Activated naive CD4-positive, alpha-beta T cell treated with anti-CD3 and anti-CD28 coated beads, Interleukin-2, amount 50 U/mL, for 16 hours (primary cell): ENCODE measurements at places on chromosomes 1 and 21.

DNA sequence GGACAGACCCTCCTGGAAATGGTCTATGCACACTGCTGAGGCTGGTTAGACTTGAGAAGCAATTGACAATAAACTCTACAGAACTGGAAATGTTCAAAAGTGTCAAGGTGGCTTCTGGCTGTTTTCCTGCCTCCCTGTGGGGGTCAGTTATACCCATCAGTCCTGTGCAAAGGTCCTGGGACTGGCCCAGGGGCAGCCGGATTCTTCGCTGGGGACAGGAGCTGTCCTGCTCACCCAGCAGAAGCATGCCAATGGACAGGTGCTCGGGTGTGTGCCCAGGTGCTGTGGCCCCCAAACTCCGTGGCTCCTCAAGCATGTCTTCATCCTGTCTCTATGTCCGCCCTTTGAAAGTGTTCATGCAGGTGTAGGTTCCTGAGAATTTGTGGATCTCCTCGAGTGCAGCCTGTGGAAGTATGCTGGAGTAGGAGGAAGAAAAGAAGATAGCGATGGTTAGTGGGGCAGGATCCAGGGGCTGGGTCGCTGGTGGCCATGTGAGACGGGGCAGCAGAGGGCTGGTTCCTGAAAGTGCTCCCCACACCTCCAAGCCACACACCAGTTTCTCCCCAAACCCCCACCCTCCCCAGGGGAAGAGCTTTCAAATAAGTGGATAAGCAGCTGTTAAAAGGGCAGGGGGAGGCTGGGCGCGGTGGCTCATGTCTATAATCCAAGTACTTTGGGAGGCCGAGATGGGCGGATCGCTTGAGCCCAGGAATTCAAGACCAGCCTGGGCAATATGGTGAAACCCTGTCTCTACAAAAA lies 49.8 kb downstream of the DHRS3 start:
- DNase-seq: no peak

GRCh38 chr1:112706505-112707220 lies at the start of gene RHOC:
TSS of gene RHOC (minus strand) at chr1:112707127. CDS start at chr1:112703799, 3,328 bp downstream.
- no peak for DNase-seq

DNA sequence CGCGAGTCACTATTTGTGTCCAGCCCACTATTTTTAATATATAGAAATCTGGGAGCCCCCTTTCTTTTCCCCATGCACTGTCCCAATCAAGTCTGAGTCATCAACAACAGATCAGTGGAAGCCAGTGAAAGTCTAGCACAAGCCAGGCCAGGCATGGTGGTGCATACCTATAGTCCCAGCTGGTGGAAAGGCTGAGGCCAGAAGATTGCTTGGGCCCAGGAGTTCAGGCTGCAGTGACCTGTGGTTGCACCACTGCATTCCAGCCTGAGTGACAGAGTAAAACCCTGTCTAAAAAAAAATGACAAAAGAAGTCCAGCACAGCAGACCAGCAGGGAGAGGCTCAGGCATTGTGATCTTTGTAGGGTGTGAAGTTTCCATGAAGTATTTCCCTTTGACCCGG lies 9.0 kb upstream of the RPL5 start:
- DNase-seq: no peak

- DNase-seq: no peak
These were observed 40.5 kb downstream of the COL6A1 start for GRCh38 chr21:46021978-46022544.

GRCh38 chr1:98264727-98265126 lies 343.9 kb upstream of the DPYD start:
- no peak for DNase-seq

GRCh38 chr1:174742805-174743653 lies 256.7 kb upstream of the CACYBP start:
- no peak for DNase-seq

DNA sequence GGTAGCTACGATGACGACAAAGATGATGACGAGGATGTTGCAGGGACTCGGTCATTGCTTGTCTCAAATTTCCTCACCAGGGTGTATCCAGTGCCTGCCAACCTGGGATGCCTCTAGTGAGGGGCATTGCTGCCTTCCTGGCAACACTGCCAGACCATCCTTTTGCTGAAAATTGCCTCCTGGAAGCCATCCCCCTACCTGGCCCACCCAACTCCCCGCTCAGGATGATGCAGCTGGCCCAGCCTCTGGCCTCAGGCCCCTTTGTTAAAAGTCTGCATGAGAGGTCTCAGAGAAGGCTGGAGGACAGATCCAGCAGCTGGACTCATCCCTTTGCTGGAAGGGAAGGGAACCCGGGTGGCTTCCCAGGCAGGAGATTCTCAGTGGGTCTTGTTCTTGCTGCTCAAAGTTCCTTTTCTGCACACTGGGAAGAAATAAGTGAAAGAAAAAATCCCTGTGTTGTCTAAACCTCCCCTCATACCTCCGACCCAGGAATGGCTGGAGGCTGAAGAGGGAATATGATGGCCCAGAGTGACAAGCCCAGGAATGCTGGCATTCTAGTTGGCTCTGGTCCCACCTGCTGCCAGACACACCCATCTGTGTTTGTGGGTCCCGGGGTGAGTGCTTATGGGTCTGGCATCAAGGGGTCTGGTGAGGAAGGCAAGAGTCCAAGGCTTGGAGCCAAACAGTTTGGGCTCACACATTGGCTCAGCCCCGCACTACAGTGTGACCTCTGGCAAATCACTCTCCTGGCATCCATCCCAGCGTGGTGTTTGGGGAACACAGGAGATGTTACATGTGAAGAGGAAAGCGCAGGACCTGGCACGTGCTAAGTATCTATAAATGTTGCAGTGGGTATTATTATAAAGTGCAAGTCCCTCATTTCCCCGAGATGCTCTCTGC lies 6.7 kb upstream of the FNDC5 start:
- no peak for DNase-seq

DNA sequence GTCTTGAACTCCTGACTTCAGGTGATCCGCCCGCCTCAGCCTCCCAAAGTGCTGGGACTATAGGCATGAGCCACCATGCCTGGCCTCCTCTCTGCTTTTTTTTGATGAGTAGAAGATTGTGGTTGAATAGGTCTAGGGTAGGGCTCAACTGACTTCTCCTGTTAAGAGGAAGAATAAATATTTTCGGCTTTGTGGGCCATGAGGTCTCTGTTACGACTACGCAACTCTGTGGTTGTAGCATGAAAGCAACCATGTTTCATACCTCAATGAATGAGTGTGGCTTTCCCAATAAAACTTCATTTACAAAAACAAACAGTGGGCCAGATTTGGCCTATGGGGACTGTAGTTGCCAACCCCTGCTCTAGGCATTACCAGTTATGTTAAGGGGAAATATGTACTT lies 67.8 kb downstream of the NID1 start:
- DNase-seq: no peak

GRCh38 chr1:92655197-92655801 lies 129.6 kb downstream of the EVI5 start:
- no peak for DNase-seq

GRCh38 chr1:106798991-106799390 lies 257.5 kb upstream of the PRMT6 start:
- DNase-seq: no peak

DNA sequence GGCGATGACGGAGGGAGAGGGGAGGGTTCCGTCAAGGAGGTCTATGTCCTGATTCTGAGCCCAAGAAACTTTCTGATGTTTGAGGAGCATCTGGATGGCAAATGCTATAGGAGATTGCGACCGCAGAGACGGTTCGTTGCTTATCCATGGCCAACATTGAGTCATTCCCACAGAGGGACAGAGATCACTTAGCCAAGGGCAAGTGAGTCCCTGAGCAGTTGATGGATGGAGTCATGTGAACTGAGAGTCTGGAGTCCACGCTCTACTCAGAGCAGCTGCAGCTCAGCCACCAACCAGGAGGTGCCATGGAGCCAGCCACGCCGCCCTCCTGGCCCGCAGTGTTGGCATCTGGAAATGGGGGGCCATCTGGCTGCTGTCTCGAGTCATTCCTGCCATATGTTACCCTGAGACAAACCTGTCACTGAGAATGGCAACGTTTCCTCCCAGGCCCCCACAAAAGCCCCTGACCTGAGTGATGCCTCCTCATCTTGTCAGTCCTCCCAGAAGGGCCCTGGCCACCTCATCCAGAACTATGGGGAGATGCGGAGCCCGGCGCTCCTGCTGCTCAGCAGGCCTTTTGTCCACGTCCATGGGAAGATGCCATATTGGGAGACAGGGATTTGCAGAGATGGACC lies 58.6 kb downstream of the ATP5PO start:
- DNase-seq: no peak

DNA sequence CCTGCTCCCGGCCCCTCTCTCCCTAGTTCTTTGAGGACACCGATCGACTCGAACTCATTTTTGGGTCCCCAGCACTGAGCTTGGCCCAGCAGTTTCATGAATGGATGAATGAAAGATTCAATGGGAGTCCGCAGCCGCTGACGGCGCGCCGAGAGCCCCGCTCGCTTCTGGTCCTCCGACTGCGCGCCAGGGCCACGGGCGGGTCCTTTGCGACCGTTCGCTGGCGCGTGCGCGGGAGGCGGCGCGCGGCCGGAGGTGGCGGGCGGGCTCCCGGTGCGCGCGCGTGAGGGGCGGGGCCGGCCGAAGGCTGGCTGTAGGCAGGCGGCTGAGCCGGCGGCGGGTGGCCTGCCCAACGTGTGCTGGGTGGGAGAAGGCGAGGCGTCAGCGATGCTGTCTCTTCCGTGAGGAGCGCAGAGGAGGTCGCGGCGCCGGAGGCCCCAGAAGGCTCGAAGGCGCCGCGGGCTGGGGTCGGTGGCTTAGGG lies at the start of gene MAST2:
MAST2 (plus strand) TSS at position 314 of the 482 bp plus-strand sequence. CDS start 284 bp downstream, outside the sequence.
- DNase-seq: peak; percentile 88

- no peak for DNase-seq
These were observed 27.0 kb downstream of the FGGY start for GRCh38 chr1:59323879-59324278.

DNA sequence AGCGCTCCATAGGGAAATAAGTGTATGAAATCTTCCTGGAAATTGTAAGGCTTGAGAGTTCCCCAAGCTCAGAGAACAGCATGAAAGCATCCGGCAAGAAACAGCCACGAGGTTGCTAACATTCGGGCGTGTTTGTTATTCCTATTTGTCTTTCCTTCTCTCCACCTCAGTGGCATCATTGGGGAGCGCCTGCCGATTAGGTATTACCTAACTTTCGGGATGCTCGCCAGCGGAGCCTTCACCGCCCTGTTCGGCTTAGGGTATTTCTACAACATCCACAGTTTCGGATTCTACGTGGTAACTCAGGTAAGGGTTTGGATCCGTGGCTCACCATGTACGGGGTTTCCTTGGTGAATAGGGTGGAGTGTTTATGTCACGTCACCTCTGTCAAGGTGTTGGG lies 25.7 kb downstream of the SLC37A1 start:
- DNase-seq: no peak

GRCh38 chr1:27380224-27380623 lies 2.9 kb downstream of the CD164L2 start:
- no peak for DNase-seq

GRCh38 chr1:204067935-204068334 lies 5.0 kb upstream of the SOX13 start:
- no peak for DNase-seq

DNA sequence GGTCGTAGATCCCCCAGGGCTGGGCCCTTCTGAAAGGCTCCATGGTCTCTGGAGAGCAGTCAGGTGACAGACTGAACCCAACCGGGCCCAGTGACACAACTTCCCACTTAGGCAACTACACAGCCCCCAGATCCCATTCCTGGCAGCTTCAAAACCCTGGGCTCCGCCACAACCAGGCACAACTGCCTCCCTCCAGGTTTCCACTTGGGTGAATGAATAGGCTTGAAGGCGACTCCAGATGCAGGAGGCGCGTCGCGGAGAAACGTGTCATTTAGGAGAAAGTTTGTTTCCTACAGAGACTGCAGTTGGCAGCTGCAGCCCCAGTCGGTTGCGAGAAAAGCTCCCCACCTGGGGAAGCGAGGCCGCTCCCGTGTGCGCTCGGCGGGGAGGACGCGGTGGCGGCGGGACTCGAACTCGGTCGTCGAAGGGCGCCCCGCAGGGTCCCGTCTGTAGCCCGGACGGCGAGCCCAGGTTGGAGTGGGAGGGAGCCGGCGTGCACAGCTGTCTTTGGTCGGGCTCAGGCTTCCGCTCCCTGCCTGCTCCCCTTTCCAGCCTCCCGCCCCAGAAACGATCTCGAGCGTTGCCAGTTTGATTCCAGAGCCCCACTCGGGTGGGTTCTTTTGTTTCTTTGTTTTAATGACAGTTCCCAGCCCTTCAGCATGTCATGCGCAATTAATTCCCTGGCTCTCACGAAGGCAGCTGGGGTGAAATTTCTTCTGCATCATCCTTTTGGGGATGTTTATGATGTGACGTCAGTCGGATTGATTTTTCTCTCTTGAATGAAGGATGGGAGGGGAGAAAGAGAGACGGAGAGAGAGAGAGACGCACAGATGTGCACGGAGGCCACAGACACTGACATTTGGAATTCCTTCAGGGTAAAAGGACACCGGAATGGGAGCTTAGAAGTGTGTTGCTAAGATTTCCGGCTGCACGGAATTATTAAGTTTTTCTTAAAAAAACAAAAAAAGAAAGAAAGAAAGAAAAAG lies 862 bp upstream of the SGIP1 start:
- peak; percentile 16 for DNase-seq

GRCh38 chr1:20072771-20073170 lies 2.8 kb downstream of the PLA2G5 start:
- no peak for DNase-seq

DNA sequence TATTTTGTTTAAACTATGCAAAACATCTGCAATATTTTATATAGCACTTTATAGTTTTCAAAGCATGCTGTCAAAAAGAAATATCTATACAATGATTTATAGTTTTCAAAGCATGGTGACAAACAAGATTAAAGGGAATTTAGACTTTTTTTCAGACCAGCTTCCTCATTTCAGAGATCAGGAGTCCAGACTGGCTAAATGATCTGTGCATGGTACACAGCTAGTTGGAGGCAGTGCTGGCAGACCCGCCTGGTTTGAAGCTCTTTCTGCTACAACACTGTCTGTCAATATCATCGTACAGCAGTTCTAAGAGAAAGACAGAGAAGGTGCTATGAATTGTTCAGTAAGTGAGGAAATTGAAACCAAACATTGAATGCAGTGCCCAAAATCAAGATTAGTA lies 479.0 kb downstream of the PTBP2 start:
- DNase-seq: no peak

- no peak for DNase-seq
These were observed 4.1 kb upstream of the GRIK3 start for GRCh38 chr1:37038227-37039093.

DNA sequence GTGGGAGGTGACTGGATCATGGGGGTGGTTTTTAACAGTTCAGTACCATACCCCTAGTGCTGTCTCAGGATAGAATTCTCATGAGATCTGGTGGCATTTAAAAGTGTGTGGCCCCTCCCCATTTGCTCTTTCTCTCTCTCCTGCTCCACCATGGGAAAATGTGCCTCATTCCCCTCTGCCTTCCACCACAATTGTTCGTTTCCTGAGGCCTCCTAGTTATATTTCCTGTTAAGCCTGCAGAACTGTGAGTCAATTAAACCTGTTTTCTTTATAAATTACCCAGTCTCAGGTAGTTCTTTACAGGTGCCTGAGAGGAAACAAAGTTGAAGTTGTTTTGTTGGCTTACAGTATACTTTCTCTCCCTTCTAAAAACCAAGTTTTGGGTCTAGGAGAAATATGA lies 23.1 kb upstream of the SLC22A15 start:
- DNase-seq: no peak

- DNase-seq: no peak
These were observed 6.0 kb upstream of the LINGO4 start for GRCh38 chr1:151811181-151811580.
